ENCODE measurements at places on chromosomes 5 and 9.

DNA sequence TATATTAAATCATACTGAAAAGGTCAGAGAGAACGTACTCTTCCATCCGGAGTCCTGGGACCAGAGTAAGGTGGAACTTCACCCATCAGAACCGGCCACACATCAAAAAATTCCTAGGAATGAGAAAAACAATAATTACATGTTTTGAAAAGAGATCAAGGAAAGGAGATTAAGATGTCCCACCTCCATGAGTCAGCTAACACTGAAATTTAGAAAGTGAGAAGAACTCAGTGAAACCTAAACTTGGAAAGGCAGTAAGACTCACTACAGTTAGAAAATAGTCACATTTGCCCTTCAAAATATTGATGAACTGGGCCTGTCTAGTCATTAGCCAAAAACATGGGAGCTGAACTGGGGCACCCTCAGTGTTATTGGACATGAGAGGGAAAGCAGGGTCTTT lies 23.0 kb downstream of the PDE6A start:
- DNase-seq: no peak

DNA sequence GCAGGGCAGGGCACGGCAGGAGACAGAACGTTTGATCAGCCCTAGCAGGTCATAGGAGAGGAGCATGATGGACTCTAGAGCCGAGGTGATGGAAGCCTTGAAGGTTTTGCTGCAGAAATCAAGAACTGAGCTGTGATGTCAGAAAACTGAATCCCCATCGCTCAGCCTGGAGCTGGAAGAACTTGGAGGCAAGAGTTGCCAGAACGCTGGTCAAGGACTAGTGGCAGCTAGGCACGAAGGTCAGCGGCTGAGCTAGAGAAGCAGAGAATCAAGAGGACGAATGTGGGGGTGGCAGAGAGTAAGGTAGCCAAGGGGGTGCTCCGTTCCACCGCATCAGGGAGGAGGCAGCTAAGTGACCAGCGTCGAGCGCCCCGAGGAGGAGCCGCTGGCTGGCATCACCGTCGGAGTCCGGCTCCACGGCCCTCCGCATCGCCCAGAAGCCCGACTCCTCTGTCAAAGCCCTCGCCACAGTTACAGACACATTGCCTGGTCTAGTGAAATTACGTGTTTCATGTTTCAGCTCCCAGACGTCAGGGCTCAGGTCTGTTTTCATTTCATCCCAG lies 1.2 kb upstream of the GALNT10 start:
- DNase-seq: no peak

- DNase-seq: no peak
Measured at GRCh38 chr5:52854301-52854700, 66.6 kb downstream of the ITGA1 start.

GRCh38 chr5:50727149-50727496 lies 60.7 kb downstream of the PARP8 start:
- DNase-seq: no peak

DNA sequence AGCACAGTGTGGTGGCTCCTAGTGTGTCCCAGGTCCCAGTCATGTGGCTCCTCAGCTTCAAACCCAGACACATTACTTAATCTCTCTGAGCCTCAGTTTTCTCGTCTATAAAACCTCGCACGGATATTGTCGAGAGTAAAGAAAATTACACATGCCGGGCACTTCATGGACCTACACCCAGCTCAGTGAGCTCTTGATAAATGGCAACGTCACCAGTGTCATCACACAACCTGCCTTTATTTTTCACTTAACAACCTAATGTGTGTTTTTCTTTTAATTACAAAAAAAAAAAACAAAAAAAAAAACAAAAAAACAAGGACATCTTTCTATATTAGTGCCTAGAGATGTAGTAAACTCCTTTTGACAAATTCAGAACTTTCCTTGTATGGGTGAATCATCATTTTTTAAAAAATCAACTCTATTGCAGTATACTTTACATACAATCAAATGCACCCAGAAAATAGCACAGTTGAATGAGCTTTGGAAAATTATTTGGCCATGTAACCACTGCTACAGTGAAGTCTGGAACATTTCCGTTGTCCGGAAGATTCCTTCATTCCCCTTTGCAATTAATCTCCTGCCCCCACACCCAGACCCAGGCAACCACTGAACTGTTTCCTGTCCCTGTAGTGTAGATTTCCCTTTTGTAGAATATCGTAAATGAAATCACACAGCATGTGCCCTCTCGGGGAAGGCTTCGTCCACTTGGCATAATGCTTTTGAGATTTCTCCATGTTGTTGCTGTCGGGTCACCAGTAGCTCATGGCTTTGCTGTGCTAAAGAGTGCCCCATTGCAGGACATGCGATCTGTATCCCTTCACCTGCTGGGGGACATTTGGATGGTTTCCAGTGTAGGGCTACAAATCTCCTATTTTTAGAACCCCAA lies 100.4 kb upstream of the LARP1 start:
- no peak for DNase-seq

GRCh38 chr9:96183751-96184150 lies 118.2 kb downstream of the HSD17B3 start:
- no peak for DNase-seq

DNA sequence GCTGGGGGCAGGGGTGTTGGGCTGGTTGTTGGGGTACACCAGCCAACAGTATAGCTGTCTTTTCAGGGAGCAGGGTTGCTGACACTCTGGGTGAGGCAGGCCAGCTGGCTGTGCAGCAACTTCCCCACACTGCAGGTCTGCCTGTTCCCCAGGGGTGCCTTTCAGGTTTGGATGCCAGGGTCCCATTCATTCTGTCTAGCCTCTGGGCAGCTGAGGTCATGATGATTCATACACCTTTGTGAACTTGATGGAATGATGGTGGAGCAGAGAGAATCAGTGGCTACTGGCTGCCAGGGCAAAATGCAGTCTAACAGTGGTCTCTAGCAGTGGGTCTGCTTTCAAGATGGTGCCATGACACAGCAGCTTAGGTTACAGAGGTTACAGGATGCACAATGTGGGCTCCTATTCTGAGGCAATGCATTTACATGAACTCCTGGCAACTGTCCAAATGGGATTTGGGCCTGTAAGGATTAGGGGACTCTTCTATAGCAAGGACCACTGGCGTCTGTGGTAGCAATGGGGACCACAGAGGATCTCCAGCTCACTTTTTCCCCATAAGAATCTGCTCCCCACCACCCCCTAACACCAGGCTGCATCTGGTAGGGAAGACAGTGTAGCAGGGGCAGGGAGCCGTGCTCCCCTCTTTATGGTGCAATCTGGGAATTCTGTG lies 103.7 kb downstream of the FEM1C start:
- DNase-seq: no peak

- no peak for DNase-seq
Measured at GRCh38 chr5:161230221-161230620, 316.3 kb downstream of the GABRB2 start.

DNA sequence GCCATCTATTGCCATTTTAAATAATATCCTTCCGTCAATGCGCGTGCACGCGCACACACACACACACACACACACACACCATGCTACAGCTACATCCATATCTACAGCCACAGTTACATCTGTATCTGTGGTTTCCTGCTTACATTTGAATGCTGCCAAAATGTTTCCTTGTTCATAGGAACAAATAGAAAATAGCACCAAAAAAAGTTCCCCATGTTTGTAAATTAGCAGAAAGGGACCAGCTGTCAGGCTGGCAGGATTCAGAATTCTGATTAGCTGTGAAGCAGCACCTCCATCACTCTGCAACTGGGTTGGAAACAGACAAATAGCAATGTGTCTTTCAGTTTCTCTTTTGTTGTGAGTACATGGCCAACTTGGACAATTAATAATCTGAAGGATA lies 601.5 kb downstream of the IRX1 start:
- DNase-seq: no peak

GRCh38 chr9:104110509-104110908 lies 16.4 kb downstream of the SMC2 start:
- no peak for DNase-seq

- no peak for DNase-seq
Measured at GRCh38 chr5:108687595-108688200, 60.0 kb upstream of the FER start.

- no peak for DNase-seq
Measured at GRCh38 chr9:71764463-71764862, 3.9 kb downstream of the CEMIP2 start.

- no peak for DNase-seq
Measured at GRCh38 chr9:19732441-19732951, 56.3 kb downstream of the SLC24A2 start.

DNA sequence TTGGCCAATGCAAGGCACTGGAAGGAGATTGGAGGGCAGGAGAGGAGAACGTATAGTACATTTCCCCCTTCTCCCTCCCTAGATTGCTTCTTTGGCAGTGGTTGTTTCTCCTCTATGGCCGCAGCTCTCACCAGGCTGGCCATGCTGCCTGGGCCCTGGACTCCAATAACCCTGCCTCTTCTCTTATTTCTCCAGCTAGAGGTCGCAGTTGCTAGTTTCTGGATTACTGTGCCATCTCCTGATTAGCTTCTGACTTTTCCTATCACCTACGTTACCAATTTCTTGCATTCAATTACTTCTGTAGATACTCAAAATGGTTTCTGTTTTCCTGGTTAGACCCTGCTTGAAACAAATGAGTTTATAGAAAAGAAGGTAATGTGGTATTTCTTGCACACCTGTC lies 2.4 kb upstream of the MACIR start:
- DNase-seq: no peak

- no peak for DNase-seq
Measured at GRCh38 chr5:99926463-99926862, 608.7 kb upstream of the FAM174A start.

- DNase-seq: no peak
Measured at GRCh38 chr9:22855980-22856379, 409.4 kb downstream of the DMRTA1 start.

- no peak for DNase-seq
Measured at GRCh38 chr5:172683645-172684471, 42.8 kb downstream of the NEURL1B start.

DNA sequence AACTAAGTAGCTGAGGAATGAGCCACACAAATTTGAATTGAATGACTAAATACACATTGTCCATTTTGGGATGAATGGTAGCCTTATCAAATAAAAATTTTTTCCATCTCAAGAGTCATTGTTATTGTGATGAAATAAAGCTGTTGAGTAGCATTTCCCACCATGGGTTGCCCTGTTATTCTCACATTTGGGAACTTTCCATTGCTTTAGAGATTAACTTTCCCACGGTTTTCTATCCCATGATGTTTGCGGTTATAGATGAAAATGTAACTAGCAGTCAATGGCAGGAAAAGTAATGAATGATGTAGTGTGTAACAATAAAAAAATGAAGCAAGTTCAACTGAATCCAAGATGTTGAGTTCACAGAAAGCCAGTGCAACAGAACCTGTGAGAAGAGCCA lies 59.9 kb upstream of the PLPP1 start:
- no peak for DNase-seq

- DNase-seq: no peak
Measured at GRCh38 chr5:135881244-135881643, 14.4 kb downstream of the IL9 start.

DNA sequence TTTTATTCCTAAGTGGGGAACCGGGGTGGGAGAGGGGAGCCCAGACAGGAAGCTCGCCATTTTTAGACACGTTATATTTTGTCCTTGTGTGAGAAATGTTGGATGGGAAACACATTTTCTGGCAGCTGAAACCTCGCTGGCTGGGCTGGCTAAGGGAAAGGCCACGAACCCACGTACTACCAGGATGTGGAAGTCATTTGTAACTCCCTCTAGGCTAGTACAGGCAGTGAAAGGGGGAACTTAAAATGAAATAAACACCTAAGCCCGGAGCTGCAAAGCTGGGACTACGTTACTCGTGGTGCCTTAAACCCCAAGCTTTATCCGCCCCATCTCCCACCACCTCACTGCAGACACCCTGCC lies 42.5 kb downstream of the TMEM174 start:
- no peak for DNase-seq

DNA sequence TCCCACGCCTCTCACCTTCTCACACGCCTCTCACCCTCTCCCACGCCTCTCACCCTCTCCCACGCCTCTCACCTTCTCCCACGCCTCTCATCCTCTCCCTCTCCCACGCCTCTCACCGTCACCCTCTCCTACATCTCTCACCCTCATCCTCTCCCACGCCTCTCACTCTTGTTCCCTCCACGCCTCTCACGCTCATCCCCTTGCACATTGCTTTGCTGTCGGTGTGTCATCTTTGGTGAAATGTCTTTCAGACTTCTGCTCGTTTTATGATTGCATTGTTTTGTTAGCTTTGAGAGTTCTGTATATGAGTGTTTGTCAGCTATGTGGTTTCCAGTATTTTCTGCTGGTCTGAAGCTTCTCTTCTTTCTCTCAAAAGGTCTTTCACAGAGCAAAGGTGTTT lies 102.7 kb downstream of the EHMT1 start:
- DNase-seq: no peak

GRCh38 chr5:54838843-54839242 lies 146.6 kb downstream of the ESM1 start:
- no peak for DNase-seq

DNA sequence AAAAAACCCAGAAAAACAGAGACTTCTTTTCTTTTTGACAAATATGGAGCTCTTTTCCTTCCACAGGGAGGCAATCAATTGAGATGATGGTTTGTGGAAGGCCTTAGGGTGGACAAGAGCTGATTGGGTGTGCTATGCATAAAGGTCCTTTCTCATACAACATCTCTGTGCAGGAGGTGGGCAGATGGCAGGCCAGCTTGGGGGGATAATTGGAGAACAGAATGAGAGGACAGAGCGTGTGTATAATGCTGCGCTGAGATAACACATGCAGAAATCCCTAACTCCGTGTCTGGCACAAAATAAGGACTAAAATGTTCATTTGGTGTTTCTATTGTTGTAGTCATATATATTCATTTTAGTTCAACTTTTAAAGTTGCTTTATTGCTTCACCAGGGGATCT lies 159.0 kb upstream of the MEF2C start:
- no peak for DNase-seq

DNA sequence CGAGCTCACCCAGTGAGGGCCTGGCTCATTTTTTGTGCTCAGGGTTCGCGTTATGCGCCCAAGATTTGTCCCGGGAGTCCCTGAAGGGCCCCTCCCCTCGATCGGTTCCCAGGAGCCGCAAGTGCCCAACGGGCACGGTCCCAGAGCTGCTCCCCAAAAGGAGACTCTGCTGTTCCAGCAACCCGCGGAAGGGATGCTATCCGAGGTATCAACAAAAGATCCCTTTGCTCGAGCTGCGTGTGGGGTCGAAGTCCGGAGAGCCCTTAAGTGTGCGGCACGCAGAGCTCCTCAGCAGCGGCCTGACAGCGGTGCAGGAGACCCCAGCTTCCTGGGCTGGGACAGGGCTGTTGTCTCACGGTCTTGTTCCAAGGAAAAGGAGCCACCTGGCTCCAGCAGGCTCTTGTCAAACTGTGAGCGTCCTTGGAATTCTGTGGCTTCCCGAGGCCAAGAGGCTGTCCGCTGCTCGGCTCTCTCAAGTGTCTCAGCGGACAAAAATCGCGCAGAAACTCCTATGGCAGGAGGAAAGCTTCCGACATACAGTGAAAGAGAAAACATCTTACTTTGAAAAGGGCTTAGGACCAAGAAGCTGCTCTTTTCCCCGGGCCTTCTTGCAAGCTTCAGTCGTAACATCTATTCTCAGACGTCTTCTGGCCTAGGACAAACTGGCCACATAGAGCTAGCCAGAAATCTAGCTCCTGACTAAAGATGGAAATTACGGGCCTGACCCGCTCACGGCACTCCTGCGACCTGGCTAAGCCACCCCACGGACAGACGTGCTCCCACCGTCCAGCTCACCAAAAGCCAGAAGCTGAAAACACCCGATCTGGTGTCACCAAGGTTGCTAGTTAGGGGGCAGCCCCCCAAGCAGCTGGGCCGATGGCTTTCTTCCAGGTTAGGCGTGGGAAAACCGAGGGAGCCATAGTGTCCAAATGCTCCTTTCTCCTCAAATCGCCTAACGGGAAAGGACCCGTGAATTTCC lies 2.6 kb upstream of the FOXB2 start:
- DNase-seq: no peak

GRCh38 chr5:136192526-136193321 lies at the start of gene SMIM32:
Gene SMIM32 (minus strand): TSS chr5:136193162. CDS start chr5:136192524, 638 bp downstream.
- DNase-seq: no peak

Measured in D721Med (cell line).